ENCODE measurements at places on chromosomes 4 and X.

- no peak for DNase-seq
These were observed 37.8 kb downstream of the NAP1L5 start for GRCh38 chr4:88659890-88660208.

- no peak for DNase-seq
These were observed at the start of gene SOWAHB for GRCh38 chr4:76897536-76898384. TSS of gene SOWAHB (minus strand) at chr4:76898144. CDS start at chr4:76897849, 295 bp downstream.

GRCh38 chr4:38870098-38870808, 2.6 kb downstream of the FAM114A1 start:
- no peak for DNase-seq

DNA sequence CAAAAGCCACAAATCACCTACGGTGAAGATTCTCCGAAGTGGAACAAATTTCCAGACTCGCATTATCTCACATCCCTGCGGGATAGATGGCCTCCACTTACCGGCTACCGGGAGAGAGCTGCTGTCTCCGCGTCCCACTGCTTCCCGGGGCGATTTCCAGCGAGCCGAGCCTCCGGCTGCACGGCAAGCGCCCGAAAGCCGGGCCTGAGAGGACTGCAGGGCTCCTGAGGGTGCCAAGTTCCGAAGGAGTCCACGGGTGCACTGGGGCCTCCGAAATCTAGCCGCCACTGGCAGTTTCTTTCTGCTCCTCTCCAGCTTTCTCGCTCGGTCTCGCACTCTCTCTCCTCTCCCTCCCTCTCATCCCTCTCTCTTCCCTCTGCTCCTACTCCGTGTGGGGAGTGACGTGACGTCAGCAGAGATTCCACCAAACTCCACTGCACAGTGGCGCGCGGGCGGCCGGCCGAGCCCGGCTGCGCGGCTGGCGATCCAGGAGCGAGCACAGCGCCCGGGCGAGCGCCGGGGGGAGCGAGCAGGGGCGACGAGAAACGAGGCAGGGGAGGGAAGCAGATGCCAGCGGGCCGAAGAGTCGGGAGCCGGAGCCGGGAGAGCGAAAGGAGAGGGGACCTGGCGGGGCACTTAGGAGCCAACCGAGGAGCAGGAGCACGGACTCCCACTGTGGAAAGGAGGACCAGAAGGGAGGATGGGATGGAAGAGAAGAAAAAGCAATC, 14.0 kb upstream of the PITX2 start:
- DNase-seq, result no peak

GRCh38 chr4:26520728-26521450, 30.6 kb upstream of the CCKAR start:
- DNase-seq, result no peak

- DNase-seq, result no peak
These were observed 14.4 kb downstream of the PKD2 start for GRCh38 chr4:88021824-88022223.

DNA sequence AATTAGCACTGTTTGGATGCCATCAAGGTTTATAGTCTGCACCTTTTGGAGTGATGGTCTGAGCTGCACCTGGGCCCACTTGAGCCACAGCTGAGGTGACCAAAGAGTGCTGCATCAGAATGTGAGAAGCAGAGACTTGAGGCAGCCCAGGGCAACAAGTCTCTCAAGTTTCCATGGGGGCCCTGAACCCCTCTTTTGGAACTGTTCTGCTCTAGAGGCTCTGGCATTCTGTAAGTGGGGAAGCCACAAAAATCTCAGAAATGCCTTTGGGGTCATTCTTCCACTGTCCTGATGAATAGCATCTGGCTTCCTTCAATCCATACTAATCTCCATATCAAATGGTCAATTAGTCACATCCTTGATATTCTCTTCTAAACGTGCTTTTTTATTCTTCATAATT, 298.4 kb upstream of the MAOA start:
- DNase-seq, result no peak

DNA sequence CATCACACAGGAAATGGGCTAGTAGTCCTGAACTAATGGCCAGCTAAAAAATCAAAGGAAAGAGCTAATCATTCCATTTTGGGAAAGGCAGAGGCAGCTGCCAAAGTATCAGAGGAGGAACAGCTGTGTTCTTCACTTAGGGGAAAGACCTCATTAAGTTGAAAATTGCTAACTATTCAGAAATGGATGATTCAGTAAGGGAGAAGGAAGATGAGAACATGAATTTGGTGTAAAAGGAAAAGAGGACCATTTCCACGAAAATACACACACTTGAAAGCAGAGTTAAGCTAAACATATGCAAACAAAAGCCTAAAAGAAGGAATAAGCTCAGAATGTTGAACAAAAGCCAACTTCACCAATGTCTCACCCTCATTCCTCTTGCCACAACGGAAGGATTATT, 90.4 kb downstream of the PCDH19 start:
- no peak for DNase-seq

DNA sequence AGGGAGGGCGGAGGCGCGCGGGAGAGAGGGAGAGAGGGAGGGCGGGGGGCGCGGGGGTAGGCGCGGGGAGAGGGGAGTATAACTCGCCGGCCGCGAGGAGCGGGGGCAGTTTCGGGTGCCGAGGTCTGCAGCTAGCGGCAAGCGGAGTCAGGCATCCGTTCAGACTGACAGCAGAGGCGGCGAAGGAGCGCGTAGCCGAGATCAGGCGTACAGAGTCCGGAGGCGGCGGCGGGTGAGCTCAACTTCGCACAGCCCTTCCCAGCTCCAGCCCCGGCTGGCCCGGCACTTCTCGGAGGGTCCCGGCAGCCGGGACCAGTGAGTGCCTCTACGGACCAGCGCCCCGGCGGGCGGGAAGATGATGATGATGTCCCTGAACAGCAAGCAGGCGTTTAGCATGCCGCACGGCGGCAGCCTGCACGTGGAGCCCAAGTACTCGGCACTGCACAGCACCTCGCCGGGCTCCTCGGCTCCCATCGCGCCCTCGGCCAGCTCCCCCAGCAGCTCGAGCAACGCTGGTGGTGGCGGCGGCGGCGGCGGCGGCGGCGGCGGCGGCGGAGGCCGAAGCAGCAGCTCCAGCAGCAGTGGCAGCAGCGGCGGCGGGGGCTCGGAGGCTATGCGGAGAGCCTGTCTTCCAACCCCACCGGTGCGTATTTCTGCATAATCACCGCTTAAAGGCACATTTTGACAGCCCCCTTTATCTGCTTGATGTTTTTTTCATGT, at the start of gene POU4F2:
TSS of gene POU4F2 (plus strand) at position 108 of the 720 bp plus-strand sequence. CDS start at position 356, 248 bp downstream.
- no peak for DNase-seq

DNA sequence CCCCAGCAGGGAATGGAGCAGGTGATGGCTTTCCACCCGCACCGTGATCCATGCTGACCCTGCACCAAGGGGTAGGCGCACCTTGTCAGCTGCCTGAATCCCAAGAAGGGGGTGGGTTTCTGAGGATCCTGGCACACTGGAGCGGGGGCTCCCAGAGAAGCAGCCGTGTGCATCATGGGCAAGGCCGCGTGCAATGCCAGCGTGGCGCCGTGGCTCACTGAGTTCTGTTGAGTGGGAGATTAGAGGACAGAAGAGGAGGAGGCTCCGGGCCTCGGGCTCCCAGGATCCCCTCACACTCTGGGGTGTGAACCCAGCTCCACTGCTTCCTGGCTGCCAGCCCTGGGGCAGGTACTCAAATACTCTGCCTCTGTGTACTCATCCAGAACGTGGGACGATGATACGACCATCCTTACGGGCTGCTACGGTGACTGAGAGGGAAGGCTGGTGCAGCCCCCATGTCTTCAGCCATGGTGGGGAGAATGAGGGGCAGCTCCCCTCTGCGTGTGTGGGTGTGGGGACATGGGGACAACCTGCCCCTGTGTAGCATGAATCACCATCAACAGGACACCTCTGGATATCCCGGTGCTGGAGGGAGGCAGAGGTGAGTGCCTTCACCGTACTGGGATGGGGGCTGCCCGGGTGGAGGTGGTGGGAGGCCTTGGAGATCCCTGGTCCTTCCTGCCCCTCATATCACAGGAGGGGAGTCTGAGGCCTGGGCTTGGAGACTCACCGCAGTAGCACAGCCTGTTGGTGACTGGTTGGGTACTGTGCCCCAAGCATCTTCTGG, 52.6 kb downstream of the CPZ start:
- no peak for DNase-seq

GRCh38 chr4:176048631-176049030, 17.0 kb upstream of the WDR17 start:
- no peak for DNase-seq

- DNase-seq, result no peak
These were observed 6.8 kb upstream of the DUSP9 start for GRCh38 chrX:153640045-153640686.

DNA sequence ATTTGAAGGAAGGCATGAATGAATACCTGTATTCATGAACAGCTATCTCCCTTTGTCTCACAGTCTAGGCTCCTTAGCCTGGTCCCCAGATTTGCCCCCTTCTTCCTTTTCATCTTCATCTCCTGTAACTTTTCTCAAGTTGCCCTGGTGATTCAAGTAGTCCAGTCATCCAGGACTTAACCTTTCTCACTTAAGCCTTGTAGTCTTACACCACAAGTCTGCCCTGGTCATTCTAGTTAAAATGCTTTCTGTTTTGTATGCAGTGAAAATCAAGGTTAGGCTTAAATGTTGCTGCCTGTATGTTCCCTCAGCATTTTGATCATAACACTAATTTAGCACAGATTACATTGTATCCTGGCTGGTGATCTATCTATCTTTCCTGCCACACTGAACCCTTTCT, 58.5 kb upstream of the SLC7A11 start:
- no peak for DNase-seq

- DNase-seq, result no peak
These were observed 96.5 kb upstream of the MAOA start for GRCh38 chrX:43559644-43560043.

GRCh38 chrX:52867610-52868348, at the start of gene XAGE3:
TSS of gene XAGE3 (minus strand) at chrX:52868083. CDS start at chrX:52867133, 950 bp downstream.
- no peak for DNase-seq

DNA sequence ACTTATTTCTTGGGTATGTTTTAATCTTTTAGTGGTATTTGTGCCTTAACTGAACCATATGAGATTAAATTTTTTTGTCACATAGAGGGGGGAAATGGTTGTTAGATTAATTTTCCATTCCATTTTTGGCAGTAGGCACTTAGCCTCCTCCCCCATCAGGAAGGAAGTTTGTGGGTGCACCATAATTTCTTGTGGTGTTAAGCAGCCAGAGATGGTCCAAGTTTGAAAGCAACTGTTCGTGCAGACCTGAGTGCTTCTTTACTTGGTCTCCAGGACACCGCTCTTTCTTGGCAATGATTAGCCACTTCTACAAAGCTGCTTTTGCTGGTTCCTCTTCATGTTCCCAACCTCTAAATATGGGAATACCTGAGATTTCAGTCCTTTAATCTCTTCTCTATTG, 92.7 kb upstream of the RPL34 start:
- no peak for DNase-seq

DNA sequence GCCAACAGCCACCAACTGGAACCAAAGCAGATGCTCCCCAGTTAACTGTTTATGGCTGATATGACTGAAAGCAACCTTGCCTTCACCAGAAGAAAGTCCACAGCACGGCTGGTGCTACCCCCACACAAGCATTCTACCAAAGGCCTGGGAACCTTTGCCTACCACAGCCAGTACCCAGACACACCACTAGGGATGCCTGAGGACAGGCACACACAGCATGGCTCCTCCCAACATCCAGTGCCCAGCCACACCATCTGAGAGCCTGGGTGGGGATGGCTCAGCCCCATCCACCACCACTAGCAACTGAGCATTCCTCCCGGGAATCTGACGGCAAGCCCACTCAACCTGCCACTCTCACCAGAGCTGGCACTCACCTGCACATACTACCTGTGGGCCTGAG, 178.6 kb downstream of the SLC7A11 start:
- DNase-seq, result no peak

- DNase-seq, result no peak
These were observed 359.5 kb upstream of the FGF16 start for GRCh38 chrX:77087529-77088169.

DNA sequence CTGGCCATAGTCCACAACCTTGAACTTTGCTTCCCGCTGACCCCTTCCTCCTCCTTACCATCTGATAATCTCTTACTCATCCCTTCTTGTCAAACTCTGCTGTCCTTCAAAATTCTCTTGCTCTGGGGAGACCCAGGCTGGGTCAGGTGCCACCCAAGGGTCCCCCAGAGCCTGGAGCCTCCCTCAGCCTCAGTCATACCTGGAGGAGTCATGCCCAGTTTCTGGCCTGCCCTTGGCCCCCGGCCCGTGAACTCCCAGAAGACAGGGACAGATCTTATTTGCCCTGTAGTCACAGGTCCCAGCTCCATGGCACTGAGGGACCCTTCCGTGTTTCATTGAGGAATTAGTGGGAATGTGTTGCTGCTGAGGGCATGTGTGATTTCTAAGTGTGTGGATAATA, 4.7 kb upstream of the GPR78 start:
- DNase-seq, result no peak

GRCh38 chr4:137705171-137705783, 173.0 kb upstream of the PCDH18 start:
- DNase-seq, result no peak

GRCh38 chr4:188138227-188138626, 1.0 kb upstream of the TRIML1 start:
- no peak for DNase-seq

- no peak for DNase-seq
These were observed 4.7 kb upstream of the ASMT start for GRCh38 chrX:1610166-1610565.

DNA sequence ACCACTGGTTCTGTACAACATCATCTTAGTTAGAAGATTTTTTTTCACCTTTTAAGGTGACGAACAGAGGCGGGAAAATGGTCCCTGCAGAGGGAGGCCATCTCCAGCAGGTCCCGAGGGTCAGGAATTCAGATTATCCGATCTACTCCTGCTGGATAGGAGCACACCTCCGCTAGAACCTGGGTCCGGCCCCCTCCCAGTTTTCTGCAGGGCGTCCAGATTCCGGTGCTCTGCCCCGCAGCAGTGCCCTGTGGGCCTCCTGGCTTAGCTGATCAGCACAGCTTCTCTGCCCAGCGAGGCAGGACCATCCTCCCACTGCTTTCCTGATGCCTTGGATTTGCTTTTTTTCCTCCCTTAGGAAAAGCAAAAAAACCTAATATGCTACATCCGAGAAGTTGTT, 2.3 kb downstream of the TBL1X start:
- no peak for DNase-seq

DNA sequence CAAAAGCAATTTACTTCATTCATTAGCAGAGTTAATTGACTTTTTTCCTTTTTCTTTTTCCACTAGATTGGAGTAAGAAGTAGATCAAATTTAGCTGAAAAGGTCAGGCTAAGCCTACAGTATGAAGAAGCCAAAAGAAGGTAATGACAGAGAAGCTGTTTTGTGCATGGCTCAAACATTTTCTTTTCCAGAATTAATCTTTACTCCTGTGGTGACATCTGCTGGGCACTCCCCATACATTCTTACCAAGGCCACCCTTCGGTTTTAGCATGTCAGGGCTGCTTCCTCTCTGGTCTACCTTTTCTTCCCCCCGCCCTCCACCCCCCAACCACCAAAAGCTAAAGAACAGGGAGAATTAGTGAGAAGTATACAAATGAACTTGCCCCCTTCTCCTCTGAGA, 70.2 kb downstream of the CLDN22 start:
- no peak for DNase-seq

GRCh38 chr4:184317234-184317918, 99.7 kb upstream of the ENPP6 start:
- DNase-seq, result no peak
